ENCODE measurements at places on chromosomes 1 and 21.

DNA sequence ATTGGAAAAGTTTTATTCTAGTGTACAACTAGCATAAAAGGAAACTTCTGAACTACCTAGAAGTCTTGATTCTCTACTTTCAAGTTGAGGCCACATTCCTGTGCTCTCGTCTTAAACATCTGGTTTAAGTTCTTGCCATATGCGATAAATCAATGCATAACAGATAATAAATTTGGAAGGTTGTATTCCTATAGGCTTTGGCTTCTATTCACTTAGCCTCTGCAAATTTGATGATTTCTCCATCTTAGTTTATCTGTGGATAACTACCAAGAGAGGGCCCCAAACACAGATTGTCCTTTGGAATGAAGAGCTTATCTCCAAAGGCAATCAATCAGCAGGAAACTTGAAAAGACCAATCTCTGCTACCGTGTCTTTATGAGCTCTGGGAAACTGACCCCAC, 11.7 kb upstream of the RNF2 start:
- DNase-seq = no peak

GRCh38 chr1:24963099-24963872, 33.2 kb upstream of the RUNX3 start:
- DNase-seq = no peak

GRCh38 chr1:82318265-82318664, 517.5 kb downstream of the ADGRL2 start:
- no peak for DNase-seq

DNA sequence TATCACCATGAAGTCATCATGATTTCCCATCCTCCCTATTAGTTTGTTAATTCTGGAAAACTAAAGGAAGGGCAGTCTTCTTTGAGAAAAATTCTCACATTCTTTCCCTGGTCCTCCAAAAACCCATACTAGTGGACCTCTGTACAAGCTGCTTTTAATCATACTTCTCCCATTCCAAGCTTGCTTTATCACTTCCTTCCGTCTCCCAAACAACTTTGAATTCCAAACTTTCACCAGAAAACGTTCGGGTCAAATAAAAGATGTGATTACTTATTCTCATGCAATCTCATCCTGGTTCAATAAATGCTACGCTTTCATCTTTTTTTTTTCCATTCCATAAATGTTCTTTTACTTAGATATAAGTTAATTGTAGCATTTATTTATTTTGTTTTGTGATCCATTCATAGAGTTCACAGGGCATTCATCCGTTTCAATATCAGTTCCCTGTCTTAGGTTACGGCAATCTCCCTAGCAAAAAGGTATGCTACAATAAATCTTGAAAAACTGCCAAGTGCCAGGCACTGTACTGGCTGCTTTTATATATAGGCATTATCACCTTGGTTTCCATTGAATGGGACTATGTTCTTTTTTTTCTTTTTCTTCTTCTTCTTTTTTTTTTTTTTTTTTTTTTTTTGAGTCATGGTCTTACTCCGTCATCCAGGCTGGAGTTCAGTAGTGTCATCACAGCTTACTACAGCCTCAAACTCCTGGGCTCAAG, 100.2 kb upstream of the GREM2 start:
- DNase-seq = no peak
